HFFc6 (cell line): ENCODE measurements at places on chromosomes 16 and 17. TPM values are rescaled to one million over a fixed set of nuclear protein-coding genes. Genes with fewer than 3 reads are reported as not detected.

SEPTIN12 gene
- total RNA-seq, result not detected in 3 replicates

KRT17 gene
- 1.5 and 2.9 TPM in 2 replicates for total RNA-seq

SMIM36 gene
- total RNA-seq, result not detected in 3 replicates

KIF2B gene
- not detected in 3 replicates for total RNA-seq

GLIS2 gene
- total RNA-seq, result 24.0 to 26.0 TPM (median 24.1 TPM) in 3 replicates

SMPD3 gene
- 0.18 to 0.73 TPM (median 0.20 TPM) in 3 replicates for total RNA-seq

RAB34 gene
- total RNA-seq, result 163 and 184 TPM in 2 replicates

UMOD gene
- not detected in 3 replicates for total RNA-seq

CCNF gene
- 12.2 to 22.3 TPM (median 21.1 TPM) in 3 replicates for total RNA-seq

TMEM100 gene
- 0.26 TPM in 1 of 3 replicates, not detected in the others for total RNA-seq

CES4A gene
- 2.1 to 2.4 TPM (median 2.3 TPM) in 3 replicates for total RNA-seq

ELMO3 gene
- total RNA-seq, result 1.2 to 1.4 TPM (median 1.2 TPM) in 3 replicates

- peak overlapping the region; percentile 69 for H3K4me3 ChIP-seq
- peaks cover 21% of the 10 kb centered on the region for H3K4me1 ChIP-seq
- H3K27me3 ChIP-seq, result no peaks in the 10 kb centered on the region; the same call in 1 of the 2 replicates
- peak; percentile 87 for DNase-seq
- H3K36me3 ChIP-seq, result no peaks in the 10 kb centered on the region
- H3K27ac ChIP-seq, result peak overlapping the region; percentile 95
Measured at GRCh38 chr16:4214215-4214621, 27.7 kb downstream of the SRL start.

DNA sequence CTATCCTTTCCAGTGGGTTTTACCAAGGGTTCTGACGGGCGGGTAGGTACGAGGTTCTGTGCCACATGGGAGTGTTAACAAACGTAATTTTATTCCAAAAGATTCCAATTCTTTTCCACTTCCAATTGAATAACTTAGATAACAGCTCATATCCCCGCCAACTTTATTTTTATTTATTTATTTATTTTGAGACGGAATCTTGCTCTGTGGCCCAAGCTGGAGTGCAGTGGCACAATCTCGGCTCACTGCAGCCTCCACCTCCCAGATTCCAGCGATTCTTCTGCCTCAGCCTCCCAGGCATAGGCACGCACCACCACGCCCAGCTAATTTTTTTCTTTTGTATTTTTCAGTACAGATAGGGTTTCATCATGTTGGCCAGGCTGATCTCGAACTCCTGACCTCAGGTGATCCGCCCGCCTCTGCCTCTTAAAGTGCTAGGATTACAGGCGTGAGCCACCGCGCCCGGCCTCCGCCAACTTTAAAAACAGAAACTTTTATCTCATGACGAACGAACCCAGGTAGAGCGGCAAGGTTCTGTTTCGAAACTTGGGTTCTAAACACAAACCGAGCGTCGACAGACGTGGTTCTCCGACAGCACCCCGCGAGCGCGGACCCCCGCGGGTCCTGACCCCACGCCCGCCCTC is 613 bp downstream of the ECI1 start:
- H3K27me3 ChIP-seq, result no peaks in the 10 kb centered on the region
- H3K4me3 ChIP-seq, result peak overlapping the region; percentile 97
- peaks cover 24% of the 10 kb centered on the region for H3K4me1 ChIP-seq
- peaks cover 23% of the 10 kb centered on the region for H3K36me3 ChIP-seq

- peaks cover 13% of the 10 kb centered on the region for H3K4me1 ChIP-seq
- H3K36me3 ChIP-seq, result no peaks in the 10 kb centered on the region
- H3K4me3 ChIP-seq, result no peak overlapping the region
- H3K27me3 ChIP-seq, result no peaks in the 10 kb centered on the region; the same call in 1 of the 2 replicates
Measured at GRCh38 chr17:72518753-72519597, 398.2 kb downstream of the SOX9 start.

- H3K4me1 ChIP-seq, result peaks cover 34% of the 10 kb centered on the region
- peak overlapping the region; percentile 20 for H3K27ac ChIP-seq
- peak; percentile 27 for DNase-seq
- no peaks in the 10 kb centered on the region; the same call in 1 of the 2 replicates for H3K27me3 ChIP-seq
Measured at GRCh38 chr17:28394337-28395116, 11.5 kb downstream of the SLC46A1 start.

- H3K36me3 ChIP-seq, result peaks cover 24% of the 10 kb centered on the region
- peak within 1 kb of the TSS; percentile 95 for H3K4me3 ChIP-seq
- H3K4me1 ChIP-seq, result peaks cover 83% of the 10 kb centered on the region
- DNase-seq, result peak; percentile 87
Measured at GRCh38 chr17:50055426-50056216, at the start of gene ITGA3. Gene ITGA3 (plus strand): TSS chr17:50056110. CDS start chr17:50056440, 330 bp downstream.

DNA sequence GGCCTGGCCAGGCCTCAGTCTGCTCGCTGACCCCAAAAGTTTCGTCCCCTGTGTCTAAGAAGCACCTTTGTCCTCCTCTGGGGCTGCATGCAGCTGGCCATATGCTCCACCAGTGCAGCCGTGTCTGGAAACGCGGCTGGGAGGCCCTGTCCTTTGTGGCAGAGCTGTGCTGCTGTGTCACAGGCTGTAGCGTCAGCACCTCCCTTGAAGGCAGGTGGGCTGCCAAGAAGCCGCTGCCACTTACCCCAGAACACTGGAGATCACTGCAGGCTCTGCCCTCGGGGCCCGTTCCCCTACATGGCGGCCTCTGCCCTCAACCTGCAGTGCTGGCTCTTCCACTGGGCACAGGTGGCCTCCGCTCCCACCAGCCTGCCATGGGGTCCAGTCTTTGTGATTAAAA is 15.7 kb upstream of the MC1R start:
- peaks cover 7% of the 10 kb centered on the region for H3K27me3 ChIP-seq
- peaks cover 9% of the 10 kb centered on the region for H3K4me1 ChIP-seq
- no peak for DNase-seq
- no peak overlapping the region for H3K27ac ChIP-seq
- H3K36me3 ChIP-seq, result peaks cover 43% of the 10 kb centered on the region

DNA sequence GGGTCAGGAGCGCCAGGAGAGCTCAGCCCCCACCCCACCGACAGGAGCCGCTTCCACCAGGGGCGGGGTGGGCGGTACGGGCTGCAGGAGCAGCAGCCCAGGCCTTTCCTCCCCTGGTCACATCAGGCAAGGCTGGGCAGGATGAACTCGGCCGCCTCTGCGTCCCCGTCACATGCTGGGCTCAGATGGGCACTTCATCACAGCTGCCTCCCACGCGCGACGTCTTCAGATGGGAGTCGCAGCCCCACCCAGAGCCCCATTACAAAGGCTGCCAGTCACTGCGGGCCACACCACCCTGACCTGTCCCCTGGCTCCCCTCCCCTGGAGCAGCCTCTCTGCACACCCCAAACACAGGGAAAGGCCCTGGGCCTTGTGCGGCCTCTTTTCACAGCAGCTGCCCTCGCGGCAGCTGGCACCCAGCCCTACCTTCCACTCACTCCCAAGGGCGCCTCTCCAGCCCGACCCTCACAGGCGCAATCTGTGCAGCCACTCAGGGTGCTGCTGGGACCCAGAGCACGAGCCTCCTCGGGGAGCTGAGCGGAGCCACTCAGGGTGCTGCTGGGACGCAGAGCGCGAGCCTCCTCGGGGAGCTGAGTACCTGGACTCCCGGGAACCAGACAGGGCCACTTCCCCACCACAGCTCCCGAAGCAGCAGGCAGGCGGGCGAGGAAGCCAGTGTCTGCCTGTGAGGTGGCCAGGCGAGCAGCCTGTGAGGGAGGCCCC is 4.7 kb downstream of the ZNF598 start:
- peaks cover 20% of the 10 kb centered on the region for H3K4me1 ChIP-seq
- H3K27ac ChIP-seq, result no peak overlapping the region
- no peak for DNase-seq
- no peak overlapping the region for H3K4me3 ChIP-seq
- peaks cover 5% of the 10 kb centered on the region; the same call in 1 of the 2 replicates for H3K36me3 ChIP-seq

DNA sequence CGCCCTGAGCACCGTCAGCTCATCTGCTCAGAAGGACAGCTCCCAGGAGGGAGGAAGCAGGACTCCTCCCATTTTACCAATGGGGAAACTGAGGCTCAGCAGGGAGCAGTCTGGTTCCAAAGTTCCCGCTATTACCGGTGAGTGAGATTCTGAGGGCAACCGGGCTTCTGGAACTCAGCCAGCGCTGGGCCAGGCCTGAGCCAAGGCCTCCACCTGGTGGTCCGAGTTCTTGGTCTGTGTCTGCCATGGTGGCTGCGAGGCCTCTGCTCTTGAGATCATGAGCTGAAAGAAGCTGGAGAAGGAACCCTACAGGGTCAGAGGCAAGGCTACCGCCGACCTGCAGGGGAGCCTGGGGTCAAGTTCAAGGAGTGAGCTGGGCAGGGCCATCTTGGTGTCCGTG is 110.8 kb upstream of the GSE1 start:
- no peaks in the 10 kb centered on the region for H3K36me3 ChIP-seq
- H3K4me1 ChIP-seq, result no peaks in the 10 kb centered on the region
- no peak for DNase-seq
- peaks cover 8% of the 10 kb centered on the region; the same call in 1 of the 2 replicates for H3K27me3 ChIP-seq

GRCh38 chr16:24969071-24969470 is 46.1 kb downstream of the ARHGAP17 start:
- H3K27me3 ChIP-seq, result 0 out of 2 replicates have a peak, but pooled peaks cover 1% of the 10 kb centered on the region
- peaks cover 27% of the 10 kb centered on the region for H3K4me1 ChIP-seq
- no peak for DNase-seq
- 0 out of 2 replicates have a peak overlapping the region, but pooled peaks have one; percentile 24 for H3K27ac ChIP-seq

- DNase-seq, result peak; percentile 11
- peaks cover 72% of the 10 kb centered on the region for H3K4me1 ChIP-seq
- H3K4me3 ChIP-seq, result peak overlapping the region; percentile 66
- peak overlapping the region; percentile 87 for H3K27ac ChIP-seq
Measured at GRCh38 chr17:1367351-1367745, 32.7 kb downstream of the YWHAE start.

DNA sequence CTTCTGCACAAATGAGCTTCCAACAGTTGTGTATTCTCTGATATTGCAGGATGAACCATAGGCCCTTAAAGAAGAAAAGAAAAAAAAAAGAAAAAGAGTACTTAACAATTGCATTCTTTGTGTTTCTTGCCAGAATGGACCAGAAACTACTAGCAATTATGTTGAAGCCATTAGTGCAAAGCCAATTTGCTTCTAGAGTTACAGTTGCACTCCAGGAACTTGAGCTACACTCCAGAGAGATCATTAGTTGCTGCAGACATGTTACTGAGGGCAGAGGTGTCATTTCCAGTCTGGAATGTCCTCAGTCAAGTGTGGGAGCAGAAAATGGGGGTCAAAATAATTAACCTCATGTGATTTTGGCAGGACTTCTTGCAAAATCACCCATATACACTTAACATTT is 85.6 kb upstream of the CCL2 start:
- H3K4me1 ChIP-seq, result no peaks in the 10 kb centered on the region; the same call in 1 of the 2 replicates
- no peaks in the 10 kb centered on the region for H3K36me3 ChIP-seq
- H3K27me3 ChIP-seq, result peaks cover 8% of the 10 kb centered on the region
- H3K4me3 ChIP-seq, result no peak overlapping the region
- DNase-seq, result no peak

- H3K4me3 ChIP-seq, result no peak overlapping the region
- DNase-seq, result no peak
- no peaks in the 10 kb centered on the region for H3K27me3 ChIP-seq
- H3K27ac ChIP-seq, result no peak overlapping the region
Measured at GRCh38 chr17:1870592-1870991, 40.8 kb downstream of the RPA1 start.

GRCh38 chr16:79508294-79508693 is 92.2 kb downstream of the MAF start:
- no peak overlapping the region for H3K4me3 ChIP-seq
- no peak for DNase-seq
- no peaks in the 10 kb centered on the region for H3K27me3 ChIP-seq
- H3K27ac ChIP-seq, result no peak overlapping the region
- H3K4me1 ChIP-seq, result no peaks in the 10 kb centered on the region
- no peaks in the 10 kb centered on the region; the same call in 1 of the 2 replicates for H3K36me3 ChIP-seq

GRCh38 chr16:10992797-10993196 is 48.4 kb downstream of the CLEC16A start:
- peak overlapping the region; percentile 89 for H3K27ac ChIP-seq
- DNase-seq, result peak; percentile 68
- H3K36me3 ChIP-seq, result peaks cover 26% of the 10 kb centered on the region
- peaks cover 2% of the 10 kb centered on the region for H3K27me3 ChIP-seq

DNA sequence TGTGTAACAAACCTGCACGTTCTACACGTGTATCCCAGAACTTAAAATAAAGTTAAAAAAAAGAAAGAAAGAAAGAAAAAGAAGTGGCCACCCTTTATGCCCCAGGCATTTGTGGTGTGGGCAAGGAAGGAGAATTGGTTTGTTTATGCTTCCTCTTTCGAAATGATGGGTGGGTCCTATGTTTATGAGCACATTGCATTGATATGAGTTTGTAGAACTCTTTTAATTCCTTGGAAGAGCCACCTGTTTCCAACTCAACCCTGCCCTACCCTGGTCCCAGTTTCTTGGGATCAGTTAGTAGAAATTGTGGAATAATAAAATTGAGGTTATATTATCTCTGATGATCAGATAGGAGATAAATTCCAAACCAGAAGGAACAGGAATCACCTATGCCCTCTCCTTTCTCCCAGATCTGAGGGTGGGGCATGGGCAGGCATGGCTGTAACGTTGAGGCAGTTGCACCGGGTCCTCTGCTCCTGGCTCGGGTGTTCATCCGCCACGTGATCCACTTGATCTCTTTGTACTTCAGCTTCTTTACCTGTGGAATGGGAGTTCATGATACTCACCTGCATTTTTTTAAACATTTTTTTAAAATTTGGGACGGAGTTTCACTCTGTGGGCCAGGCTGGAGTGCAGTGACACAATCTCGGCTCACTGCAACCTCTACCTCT is 15.9 kb downstream of the CHAD start:
- H3K36me3 ChIP-seq, result no peaks in the 10 kb centered on the region; the same call in 1 of the 2 replicates
- H3K4me1 ChIP-seq, result peaks cover 10% of the 10 kb centered on the region; the same call in 1 of the 2 replicates
- peak; percentile 25 for DNase-seq
- H3K4me3 ChIP-seq, result no peak overlapping the region
- H3K27ac ChIP-seq, result no peak overlapping the region
- no peaks in the 10 kb centered on the region for H3K27me3 ChIP-seq

- no peak overlapping the region for H3K27ac ChIP-seq
- peaks cover 10% of the 10 kb centered on the region for H3K4me1 ChIP-seq
- no peaks in the 10 kb centered on the region; the same call in none of the 2 replicates for H3K27me3 ChIP-seq
- no peak for DNase-seq
- H3K4me3 ChIP-seq, result no peak overlapping the region
Measured at GRCh38 chr16:69320740-69321073, 9.6 kb downstream of the VPS4A start.

DNA sequence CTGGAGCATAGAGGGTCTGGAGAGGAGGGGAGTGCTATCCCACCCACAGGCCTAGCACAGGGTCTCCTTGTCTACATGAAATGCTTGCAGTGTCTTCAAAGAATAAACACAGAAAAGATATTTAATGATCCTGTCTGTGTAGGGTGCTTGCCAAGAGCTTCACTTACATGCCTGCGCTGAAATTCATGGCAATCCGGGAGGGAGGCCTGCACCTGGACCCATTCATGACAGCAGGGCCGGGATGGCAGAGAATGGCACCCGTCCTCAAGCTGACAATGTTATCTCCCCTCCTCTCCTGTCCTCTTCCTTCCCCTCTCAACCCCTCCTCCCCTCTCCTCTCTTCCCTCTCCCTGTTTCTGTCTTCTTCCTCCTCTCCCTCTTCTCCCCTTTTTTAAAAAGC is 2.1 kb downstream of the ADGRG3 start:
- H3K27me3 ChIP-seq, result peaks cover 20% of the 10 kb centered on the region
- H3K36me3 ChIP-seq, result no peaks in the 10 kb centered on the region
- peaks cover 6% of the 10 kb centered on the region; the same call in 1 of the 2 replicates for H3K4me1 ChIP-seq
- no peak overlapping the region for H3K4me3 ChIP-seq

DNA sequence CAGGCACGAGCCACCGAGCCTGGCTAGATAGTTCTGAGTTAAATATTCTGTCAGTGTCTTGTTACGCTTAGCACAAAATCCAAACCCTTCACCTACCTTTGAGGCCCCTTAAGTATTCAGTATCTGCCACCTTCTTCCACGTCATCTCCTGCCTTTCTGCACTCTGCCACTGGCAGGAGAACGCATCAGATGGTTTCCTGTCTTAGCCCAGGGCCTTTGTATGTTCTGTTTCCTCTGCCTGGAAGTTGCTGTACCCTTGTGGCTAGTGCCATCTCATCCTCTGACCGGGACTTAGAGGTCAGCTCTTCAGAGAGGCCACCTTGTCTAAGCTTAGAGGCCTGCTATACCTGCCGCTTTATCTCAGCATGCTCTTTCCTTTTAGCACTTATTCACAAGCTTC is 67.5 kb upstream of the LGALS9 start:
- no peak for DNase-seq
- H3K4me1 ChIP-seq, result peaks cover 18% of the 10 kb centered on the region
- H3K27me3 ChIP-seq, result no peaks in the 10 kb centered on the region; the same call in 1 of the 2 replicates
